ENCODE measurements at places on chromosomes 16 and 17. TPM values are rescaled to one million over a fixed set of nuclear protein-coding genes. Genes with fewer than 3 reads are reported as not detected.

Gene KIF19
- 1.1 TPM for total RNA-seq

Gene KCNG4
- total RNA-seq: not detected

Gene CHP2
- total RNA-seq: 0.82 TPM

Gene SGCA
- not detected for total RNA-seq

Gene TBC1D3H
- total RNA-seq: not detected

Gene GUCY2D
- not detected for total RNA-seq

Gene FNDC8
- not detected for total RNA-seq

Gene VTN
- 0.64 TPM for total RNA-seq

Gene TPPP3
- total RNA-seq: 7.3 TPM

Gene SHCBP1
- total RNA-seq: 7.6 TPM

Gene UMOD
- total RNA-seq: not detected

Gene TMEM94
- 37.9 TPM for total RNA-seq

Gene C1QL1
- total RNA-seq: 4.3 TPM

Gene CDH1
- total RNA-seq: 2.0 TPM

Gene ACSF2
- total RNA-seq: 7.2 TPM

Gene MBTPS1
- total RNA-seq: 94.9 TPM

Gene WNT3
- 12.3 TPM for total RNA-seq

Gene CSH1
- 3.6 TPM for total RNA-seq

Gene DNAAF1
- total RNA-seq: 0.73 TPM

Gene NKD1
- total RNA-seq: 20.2 TPM

Gene PRSS21
- not detected for total RNA-seq

Gene PHAF1
- 20.7 TPM for total RNA-seq

Gene SOST
- total RNA-seq: not detected

Gene KRT34
- total RNA-seq: not detected

Gene CSNK2A2
- total RNA-seq: 29.6 TPM

Gene KRTAP3-2
- not detected for total RNA-seq

Gene CHD9
- total RNA-seq: 185 TPM

Gene CTRB1
- not detected for total RNA-seq

Gene RHBDL3
- total RNA-seq: 5.0 TPM

Gene ITPRIPL2
- total RNA-seq: 4.9 TPM

Gene EPOP
- total RNA-seq: 0.82 TPM

Gene RPL38
- total RNA-seq: 1,165 TPM

Gene TSPOAP1
- 54.2 TPM for total RNA-seq

Gene OR4D1
- total RNA-seq: 0.18 TPM

Gene KRTAP4-5
- not detected for total RNA-seq

Gene HSD17B2
- total RNA-seq: 0.54 TPM

Gene ST6GALNAC1
- 0.36 TPM for total RNA-seq

Gene CAPNS2
- total RNA-seq: 0.82 TPM

Gene YBX2
- 1.5 TPM for total RNA-seq

Gene TMEM235
- 1.6 TPM for total RNA-seq

Gene DHRS7C
- not detected for total RNA-seq

Gene MT1H
- not detected for total RNA-seq

Gene IL21R
- total RNA-seq: 0.09 TPM

Gene CPHXL2
- total RNA-seq: not detected

Gene EFCAB5
- total RNA-seq: 2.4 TPM

Gene AXIN2
- total RNA-seq: 41.2 TPM

Gene TMEM114
- not detected for total RNA-seq

Gene LRRC75A
- total RNA-seq: 12.7 TPM

Gene C16orf96
- total RNA-seq: 0.18 TPM

Gene SPN
- 0.36 TPM for total RNA-seq

Gene XAF1
- total RNA-seq: 8.1 TPM

Gene KRTAP9-1
- not detected for total RNA-seq

Gene TMEM92
- total RNA-seq: not detected

Gene G6PC1
- total RNA-seq: 0.09 TPM

All from cerebellum (tissue), 4 donors.